Stimulated activated CD8-positive, alpha-beta memory T cell treated with anti-CD3 and anti-CD28 coated beads, Interleukin-7, amount 100 ng/mL, for 1 hour (primary cell): ENCODE measurements at places on chromosomes 3 and 15.

DNA sequence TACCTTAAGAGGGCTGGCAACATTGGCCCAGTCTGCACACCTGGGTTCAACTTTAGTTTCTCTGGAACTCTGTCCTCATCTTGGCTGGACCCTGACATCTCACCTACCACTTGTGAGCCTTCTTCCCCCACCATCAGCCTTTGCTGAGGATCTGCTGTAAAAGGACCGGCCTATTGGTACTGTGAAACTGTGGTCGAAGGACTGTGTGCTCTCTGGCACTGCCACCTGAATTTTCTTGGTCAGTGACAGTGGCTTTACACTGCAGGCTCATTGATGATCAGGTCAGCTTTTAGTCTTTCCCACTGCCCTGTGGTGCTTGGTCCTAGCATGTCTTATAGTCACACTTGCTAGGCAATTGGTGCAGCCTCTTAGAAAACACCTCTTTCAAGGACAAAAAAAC, 86.9 kb downstream of the PEX5L start:
- no peak for DNase-seq

DNA sequence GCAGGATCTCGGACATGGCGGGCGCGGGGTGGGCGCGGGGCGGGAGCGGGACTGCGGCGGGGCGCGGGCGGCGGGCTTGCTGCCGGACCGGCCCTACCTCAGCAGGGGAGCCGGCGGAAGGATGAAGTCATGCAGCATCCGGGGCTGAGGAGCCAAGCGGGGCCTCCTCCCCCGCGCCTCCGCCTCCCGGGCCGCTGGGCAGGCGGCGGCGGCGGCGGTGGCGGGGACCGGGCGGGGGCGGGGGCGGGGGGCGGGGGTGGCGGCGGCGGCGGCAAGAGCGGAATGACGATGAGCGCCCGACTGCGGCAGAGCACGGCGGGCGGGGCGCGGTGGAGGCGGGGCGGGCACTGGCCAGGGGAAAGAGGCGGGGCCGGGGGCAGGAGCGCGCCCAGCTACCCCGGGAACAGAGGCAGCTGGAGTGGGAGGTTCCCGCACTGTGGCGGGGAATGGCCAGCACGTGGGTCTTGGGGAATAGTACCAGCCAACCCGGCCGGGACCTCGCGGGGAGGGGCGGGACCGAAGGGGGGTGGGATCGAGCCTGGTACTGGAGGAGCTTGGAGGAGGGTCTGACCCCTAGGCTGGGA, at the start of gene CAMK2N2:
Gene CAMK2N2 (minus strand): TSS at position 284 of the 584 bp plus-strand sequence. CDS start 268 bp downstream, at position 16.
- DNase-seq: no peak

DNA sequence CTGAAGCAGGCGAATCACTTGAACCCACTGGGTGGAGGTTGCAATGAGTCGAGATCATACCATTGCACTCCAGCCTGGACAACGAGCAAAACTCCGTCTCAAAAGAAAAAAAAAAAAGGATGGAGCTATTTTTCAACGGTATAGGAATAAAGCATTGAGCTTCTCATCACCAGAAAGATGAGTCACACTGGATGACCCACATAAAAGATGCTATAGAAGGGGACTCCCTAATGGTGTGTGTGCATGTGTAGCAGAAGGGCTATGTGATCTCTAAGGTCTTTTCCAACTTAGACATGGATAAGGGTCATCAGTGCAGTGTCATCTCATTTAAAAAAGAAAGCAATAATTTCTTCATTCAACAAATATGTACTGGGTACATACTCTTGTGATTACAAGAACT, 476.0 kb downstream of the MFSD1 start:
- no peak for DNase-seq

DNA sequence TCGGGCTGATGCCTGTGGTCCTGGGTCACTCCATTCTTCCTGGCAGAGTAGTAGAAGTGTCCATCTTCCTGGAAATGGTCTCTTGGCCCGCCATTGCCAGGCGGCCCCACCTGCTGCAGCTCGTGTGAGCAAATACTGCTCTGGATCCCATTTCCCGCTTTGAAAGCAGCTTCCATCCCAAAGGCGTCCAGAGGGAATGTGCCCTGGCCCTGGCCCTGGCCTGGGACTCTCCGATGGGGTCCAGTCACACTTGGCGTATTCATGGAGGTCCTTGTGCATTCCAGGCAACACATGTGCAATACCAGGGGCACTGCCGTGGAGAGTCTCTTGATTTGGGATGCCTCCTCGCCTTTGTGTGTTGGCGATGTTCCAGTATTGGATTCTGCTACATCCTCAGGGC, 111.1 kb downstream of the SNRPN start:
- DNase-seq: no peak

- DNase-seq: no peak
Measured at GRCh38 chr3:159828542-159828943, 160.1 kb upstream of the IL12A start.

DNA sequence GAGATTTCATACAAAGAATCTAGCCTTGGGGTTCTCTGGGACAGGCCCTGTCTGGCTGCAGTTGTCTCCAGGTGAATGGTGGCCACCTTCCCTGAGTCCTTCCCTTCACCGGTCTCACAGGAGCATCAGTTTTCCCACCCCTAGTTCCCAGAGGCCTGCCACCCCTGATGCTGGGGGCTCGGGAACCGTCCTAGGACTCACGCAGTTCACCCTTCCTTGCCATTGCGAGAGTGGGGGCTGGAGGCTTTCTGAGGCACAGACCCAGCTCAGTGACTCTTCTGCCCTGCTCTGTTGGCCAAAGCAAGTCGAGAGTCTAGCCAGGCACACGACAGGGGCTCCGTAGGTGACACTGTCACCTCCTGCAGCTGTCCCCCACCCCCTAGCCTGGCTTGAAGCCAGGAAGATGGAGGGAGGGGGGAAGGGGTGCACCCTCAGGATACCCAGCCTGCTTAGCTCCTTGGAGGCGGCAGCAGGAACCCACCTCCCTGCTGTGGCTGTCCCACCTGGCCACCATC, 130.3 kb downstream of the NUP210 start:
- DNase-seq: no peak

DNA sequence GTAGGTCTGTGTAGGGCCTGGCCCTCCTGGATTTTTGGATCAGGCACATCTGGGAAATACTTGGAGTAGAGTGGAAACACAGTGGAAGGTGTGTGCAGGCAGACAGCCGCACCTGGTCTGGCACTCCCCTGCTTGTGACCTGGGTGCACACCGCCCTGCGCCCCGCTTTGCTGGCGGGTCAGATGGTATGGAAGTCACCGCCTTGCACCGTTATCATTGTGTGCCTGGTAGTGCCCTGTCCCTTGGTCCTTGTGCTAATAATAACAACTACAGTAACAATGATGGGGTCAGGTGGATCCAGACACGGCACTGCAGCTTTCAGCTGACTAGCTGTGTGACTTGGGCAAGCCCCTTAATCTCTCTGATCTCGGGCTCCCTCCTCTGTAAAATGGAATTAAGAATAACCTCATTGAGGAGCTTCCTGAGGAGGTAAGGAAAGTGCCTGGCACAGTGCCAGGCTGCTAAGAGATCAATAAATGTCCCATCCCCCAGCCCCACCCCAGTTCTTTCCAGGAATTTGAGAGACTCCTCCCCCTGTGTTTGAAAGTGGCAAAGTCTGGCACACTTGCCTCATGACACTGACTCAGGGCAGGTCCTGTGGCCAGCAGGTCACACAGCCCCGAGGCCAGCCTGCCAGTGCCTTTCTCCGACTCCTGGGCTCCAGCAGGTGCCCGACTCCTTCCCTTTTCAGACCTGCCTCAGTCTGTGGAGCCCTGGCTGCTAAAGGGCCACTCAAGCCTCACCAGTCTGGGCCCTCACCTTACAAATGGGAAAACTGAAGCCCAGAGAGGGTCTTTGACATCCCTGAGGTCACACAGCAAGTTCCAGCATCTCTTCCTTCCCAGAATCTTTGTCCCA, 9.8 kb downstream of the ISG20 start:
- no peak for DNase-seq

GRCh38 chr15:42121021-42121420, 26.7 kb upstream of the PLA2G4D start:
- no peak for DNase-seq

- no peak for DNase-seq
Measured at GRCh38 chr3:150330872-150331271, 77.2 kb upstream of the TSC22D2 start.

DNA sequence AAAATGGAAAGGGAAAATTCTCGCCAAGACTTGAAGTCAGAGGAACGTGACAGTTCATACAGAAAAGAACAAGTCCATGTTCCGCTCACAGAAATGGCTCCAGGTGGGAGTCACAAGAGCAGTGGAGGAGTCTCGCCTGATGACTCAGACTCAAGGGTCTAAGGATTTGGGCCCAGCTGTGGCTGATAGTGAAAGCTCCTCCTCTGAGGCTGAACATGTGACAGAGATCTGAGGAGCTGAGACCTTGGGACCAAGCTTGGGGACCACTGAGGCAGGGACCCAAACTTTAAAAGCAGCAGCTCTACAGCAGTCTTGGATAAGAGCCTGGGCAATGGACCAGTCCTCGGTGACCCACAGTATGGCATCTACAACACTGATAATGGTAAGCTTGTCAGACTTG, 9.3 kb upstream of the VEPH1 start:
- no peak for DNase-seq

DNA sequence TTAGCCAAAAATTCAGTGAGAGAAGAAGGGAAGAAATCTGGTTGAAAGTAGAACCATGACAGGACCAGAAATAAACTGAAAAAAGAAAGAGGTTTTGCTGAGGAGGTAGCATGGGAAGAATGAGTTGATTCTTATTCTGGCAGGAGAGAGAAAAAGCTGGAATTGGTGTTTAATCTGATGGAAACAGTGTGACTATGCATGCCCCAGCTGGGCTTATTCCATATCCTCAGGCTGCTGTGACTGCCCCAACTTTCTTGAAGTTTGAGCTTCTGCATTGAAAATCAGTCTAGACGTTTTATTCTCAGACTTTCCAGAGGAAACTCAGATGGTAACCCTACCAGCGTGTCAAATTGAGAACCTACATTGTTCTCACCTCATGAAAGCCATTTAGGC, 352.5 kb upstream of the DCBLD2 start:
- no peak for DNase-seq

DNA sequence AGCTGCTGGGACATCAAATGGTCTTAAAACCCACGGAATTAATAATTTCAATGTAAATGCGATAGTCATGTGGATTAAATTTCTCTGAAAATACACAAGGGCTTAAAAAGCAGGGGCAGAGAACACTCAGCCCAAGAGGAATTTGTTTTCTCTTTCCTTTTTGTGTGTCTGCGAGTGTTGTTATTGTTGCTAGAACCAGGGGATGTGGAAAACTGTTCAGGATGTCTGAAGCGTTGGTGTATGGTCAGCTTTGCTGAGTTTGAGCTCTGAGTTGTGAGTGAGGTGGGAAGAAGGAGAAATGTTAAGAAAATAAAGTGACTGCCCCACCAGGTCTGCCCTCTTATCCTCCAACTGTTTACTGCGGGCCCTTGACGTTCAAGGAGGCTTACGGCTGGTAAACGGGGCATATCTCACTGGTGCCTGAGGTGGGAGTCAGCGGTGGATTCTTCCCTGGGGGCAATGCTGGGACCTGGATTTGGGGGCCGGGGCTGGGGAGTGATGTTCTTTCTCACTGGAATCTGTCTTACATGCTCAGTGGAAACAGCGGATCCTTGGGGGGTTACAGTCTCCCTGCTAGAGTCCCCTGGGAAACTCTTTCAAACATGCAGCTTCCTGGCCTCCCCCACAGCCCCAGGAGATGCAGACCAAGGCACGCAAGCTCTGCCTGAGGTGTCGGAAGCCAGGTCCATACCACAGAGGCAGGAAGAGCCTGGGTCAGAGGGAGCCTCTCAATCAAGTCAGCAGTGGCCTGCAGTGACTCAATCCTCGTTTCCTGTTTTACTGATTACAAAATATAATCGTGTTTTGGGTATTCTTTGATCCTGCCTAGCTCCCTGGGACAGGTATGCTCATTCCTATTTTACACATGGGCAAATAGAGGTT, 41.8 kb downstream of the ITGA11 start:
- no peak for DNase-seq

- no peak for DNase-seq
Measured at GRCh38 chr3:182238126-182238525, 526.4 kb downstream of the SOX2 start.

DNA sequence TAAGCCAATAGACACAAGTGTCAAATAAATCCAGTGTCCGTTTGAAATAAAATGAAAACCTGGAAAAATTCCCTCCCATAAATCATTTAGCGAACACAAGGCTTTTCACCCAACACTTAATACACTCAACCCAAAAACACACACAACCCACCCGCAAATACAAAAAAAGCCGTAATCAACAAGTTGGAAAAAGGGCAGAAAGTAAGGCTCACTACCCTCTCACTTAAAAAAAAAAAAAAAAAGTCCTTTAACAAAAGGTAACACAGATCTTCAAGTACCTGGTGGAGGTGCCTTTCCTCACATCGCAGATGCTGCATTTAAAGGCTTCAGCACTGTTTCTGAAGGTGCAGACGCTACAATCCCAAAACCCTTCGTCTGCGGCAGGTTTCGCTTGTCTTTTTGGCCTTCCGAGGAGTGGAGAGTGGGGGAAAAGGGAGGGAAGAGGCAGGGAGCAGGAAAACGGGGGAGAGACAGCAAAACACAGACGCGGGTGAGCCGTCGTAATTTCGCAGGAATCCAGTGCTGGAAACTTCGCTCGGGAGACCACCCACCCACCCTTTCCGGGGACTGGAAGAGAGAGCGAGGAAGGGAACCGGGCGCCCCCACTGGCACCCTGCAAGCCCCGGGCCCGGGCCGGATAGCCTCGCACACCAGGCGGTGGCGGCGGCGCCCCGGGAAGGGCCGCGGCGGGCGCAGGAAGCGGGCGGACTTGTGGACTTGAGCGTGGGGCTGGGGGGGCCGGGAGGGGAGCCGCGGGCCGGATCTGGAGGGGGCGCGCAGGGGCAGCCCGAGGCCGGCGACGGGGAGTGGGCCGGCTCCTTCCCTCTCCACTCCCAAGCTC, 401.8 kb downstream of the SHQ1 start:
- peak; percentile 18 for DNase-seq

GRCh38 chr15:39961051-39961450, 27.1 kb downstream of the EIF2AK4 start:
- no peak for DNase-seq

- no peak for DNase-seq
Measured at GRCh38 chr3:178277605-178278004, 258.6 kb upstream of the KCNMB2 start.

GRCh38 chr3:142725357-142725739, 1.5 kb downstream of the TRPC1 start:
- no peak for DNase-seq

GRCh38 chr15:57085267-57085666, 166.8 kb downstream of the TCF12 start:
- no peak for DNase-seq

DNA sequence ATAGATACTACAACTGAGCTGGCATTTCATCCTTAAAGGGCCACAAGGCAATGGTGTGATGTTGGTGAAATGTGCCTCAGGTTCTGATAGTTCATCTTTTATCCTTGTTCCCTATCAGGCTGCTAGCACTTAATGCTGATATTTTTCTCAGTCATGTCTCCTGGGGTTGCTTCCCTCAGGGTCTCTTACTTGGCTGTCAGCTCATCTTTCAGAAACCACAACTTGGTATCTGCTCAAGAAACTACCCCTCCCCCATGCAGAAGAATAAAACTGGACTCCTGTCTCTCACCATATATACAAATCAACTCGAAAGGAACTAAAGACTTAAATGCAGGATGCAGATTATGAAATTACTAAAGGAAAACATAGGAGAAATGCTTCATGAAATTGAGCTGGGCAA, 308.1 kb downstream of the CHST2 start:
- DNase-seq: no peak
